ENCODE measurements at places on chromosomes 11 and 22. TPM values are rescaled to one million over a fixed set of nuclear protein-coding genes. Genes with fewer than 3 reads are reported as not detected.

GRCh38 chr11:126054408-126054807, 8.3 kb downstream of the CDON start:
- no peak for DNase-seq

GRCh38 chr22:25048659-25049647, 96.4 kb downstream of the KIAA1671 start:
- peak; percentile 75 for DNase-seq

DNA sequence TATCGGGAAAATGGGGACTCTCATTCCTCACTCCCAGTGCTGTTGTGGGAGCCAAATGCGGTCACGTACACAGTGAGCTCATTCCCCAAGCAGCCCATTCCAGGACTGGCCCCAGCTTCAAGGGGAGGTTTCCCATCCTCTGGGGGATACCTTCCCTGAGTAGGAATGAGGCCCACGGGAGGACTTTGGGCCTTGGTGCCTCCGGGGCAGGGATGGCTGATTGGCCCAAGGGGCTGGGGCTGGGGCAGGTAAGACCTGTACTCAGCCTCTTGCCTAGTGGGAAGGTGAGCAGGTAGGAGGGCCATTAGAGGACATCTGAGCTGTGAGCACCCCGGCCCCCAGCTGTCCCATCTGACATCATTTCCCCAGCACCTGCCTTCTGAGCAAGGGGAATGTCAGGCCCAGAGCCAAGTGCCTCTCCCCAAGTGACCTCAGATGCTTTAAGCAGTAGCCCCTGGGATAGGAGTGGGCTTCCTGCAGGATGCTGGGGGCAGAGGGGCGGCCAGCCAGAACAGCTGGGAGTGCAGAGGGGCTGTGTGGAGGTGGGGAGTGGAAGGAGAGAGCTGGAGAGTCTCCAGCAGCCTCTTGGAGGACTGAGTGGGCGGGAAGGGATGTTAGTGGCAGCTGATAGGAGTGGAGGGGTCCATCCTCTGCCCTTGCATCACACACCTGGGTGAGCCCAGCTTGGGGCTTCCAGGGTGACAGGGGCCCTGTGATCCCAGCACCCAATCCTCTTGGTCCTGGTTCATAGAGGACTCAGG, 58.4 kb downstream of the CD82 start:
- peak; percentile 44 for DNase-seq

DNA sequence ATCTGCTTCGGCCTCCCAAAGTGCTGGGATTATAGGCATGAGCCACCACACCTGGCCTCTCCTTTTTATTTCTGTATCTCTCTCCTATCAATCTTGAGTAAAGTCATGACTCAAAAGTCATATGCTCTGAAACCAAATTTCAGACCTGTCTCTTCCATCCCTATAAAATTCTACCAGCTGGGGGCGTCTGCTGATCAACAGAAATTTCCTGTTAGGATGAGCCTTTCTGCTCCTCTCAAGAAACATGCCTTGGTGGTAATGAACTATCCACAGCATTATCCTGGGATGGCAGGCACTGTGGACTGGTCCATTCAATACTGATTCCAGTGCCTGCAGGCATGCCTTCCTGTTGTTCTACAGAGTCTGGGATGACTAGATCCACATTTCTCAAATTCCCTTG, 472.6 kb downstream of the NELL1 start:
- DNase-seq = no peak

GRCh38 chr11:88398372-88398771, 60.8 kb upstream of the CTSC start:
- no peak for DNase-seq

- DNase-seq = peak; percentile 53
These were observed 1.9 kb downstream of the POLD4 start for GRCh38 chr11:67351275-67352005.

DNA sequence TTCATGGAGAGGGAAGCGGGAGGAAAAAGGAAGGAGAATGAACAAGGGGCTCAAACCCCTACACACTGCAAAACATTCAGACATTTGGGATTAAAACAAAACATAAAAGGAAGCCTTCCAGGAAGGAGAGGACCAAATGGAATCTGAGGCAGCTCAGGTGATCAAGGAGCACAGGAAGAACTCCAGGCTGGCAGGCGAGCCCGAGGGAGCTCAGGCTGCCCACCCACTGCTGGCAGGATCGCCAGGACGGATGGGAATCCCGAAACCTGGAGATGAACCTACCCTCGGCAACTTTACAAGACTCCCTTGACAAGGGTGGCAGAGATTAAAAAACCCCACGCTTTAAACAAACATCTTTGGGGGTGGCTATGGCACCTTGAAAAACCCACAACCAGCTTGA, 5.0 kb upstream of the PYGM start:
- DNase-seq = no peak

GRCh38 chr11:21121991-21122390, 452.6 kb downstream of the NELL1 start:
- DNase-seq = no peak

DNA sequence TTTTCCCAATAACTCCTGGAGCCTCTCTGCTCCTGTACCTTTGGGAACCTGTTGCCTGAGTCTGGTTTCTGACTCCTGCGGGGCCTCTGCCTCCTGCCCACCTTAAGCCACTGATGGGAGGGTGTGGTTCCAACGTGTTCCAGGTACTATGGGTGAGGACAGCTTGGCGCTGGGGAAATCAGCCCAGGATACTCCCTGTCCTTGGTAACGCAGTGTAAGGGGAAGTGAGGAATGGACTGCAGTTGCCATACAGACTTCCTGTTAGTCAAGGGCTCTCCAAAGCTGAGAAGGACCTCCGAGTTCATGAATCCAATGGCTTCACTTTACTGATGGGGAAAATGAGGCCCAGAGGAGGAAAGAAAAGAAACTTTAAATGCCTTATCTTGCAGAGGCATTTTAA, 1.2 kb upstream of the MARK2 start:
- no peak for DNase-seq

- no peak for DNase-seq
These were observed 525.5 kb downstream of the SOX6 start for GRCh38 chr11:15830741-15831428.

DNA sequence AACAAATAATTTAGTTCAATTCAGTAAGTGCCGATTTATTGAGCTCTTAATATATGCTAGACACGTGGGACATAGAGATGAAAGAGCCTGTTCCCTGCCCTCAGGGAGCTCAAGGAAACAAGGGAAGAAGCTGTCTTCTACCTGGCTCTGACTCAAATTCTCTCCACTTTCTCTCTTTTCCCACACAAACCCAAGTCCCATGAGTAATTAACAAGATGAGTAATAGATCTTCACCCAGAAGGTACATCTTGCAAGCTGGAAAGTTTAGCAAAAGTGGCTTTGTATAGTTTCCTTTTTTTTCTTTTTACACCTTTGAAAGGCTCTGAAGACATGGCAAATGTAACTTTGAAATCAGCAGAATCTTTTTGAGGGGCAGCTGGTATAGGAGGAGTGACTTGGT, 48.2 kb upstream of the CHST1 start:
- no peak for DNase-seq

DNA sequence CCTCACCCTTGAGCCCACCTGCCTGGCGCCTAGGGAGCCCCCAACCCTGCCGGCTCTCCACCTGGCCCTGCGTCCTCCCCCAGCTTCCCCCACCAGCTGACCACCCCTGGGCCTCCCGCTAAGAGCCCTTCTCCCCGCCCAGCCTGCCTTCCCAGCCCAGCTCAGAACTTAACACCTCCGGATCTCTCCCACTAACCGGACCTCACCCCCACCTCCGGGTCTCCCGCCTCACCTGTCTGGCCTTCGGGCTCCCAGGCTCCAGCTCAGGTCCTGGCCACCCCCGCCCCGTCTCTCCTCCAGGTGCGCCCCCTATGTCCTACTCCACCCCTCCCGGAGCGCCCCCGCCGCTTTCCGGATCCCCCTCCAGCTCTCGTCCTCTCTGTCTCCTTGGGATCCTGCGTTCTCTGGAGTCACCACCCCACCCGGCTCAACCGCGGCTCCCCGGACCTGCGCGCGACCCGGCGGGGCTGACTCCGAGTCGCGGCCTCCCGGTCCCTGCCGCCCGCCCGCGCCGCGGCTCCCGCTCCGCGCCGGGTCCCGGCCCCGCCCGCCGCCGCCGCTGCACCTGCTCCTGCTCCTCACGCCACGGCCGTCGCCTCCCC, at the start of gene KCNJ11:
KCNJ11 (minus strand) TSS at position 51 of the 602 bp plus-strand sequence. CDS start 568 bp downstream, outside the sequence.
- DNase-seq = no peak

DNA sequence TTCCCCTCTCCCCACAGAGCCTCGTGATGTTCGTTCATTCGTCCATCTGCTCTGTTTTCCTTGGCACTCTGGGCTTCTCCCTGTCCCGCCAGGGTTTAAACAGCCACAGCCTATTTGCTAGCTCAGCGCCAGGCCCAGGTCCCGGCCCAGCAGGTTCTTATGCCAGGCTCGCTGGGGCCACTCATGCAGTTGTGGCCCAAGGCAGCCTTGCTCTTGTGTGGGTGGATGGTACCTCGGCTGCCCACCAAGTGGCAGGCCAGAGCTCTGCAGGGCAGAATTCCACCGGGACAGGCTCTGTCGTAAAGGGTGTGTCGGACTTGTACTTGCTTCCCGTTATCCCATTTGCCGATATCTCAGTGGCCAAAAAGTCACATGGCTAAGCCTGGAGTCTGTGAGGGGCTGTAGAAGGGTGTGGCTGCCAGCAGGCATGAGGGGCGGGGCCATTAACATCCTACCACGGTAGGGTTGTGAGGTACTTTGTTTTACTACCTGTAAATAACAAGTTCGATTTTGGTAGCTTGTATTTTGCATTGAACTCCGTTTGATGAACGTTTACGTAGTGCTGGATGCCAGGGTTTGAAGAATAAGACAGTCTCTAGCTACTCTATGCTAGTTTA, 7.9 kb downstream of the FAM118A start:
- DNase-seq = peak; percentile 81

- DNase-seq = no peak
These were observed 25.5 kb upstream of the AMPD3 start for GRCh38 chr11:10429526-10429925.

GRCh38 chr11:100719809-100720221, 32.7 kb downstream of the ARHGAP42 start:
- DNase-seq = peak; percentile 73

GRCh38 chr11:114448749-114449482, 9.6 kb downstream of the REXO2 start:
- no peak for DNase-seq

GRCh38 chr11:132301900-132302299, 931.5 kb downstream of the NTM start:
- no peak for DNase-seq

GRCh38 chr11:123707606-123708205, 33.8 kb downstream of the ZNF202 start:
- no peak for DNase-seq

HOATZ gene
- total RNA-seq = not detected

ART5 gene
- total RNA-seq = not detected

NAV2 gene
- total RNA-seq = 32.0 TPM

PISD gene
- total RNA-seq = 16.0 TPM

OR4C12 gene
- total RNA-seq = not detected

All from left lobe of liver (tissue), 2 donors.